Subcutaneous adipose tissue (tissue), 4 donors: ENCODE measurements at places on chromosomes 5 and 9. TPM values are rescaled to one million over a fixed set of nuclear protein-coding genes. Genes with fewer than 3 reads are reported as not detected.

The PLPP7 gene
- total RNA-seq, result 8.6 TPM

The C5orf58 gene
- total RNA-seq, result not detected

The BTNL8 gene
- 4.3 TPM for total RNA-seq

The F12 gene
- total RNA-seq, result 0.51 TPM

The ATP6V1G1 gene
- 132 TPM for total RNA-seq

The ZNF883 gene
- total RNA-seq, result not detected

The ENTPD2 gene
- total RNA-seq, result not detected

The INSL6 gene
- not detected for total RNA-seq

The GARIN3 gene
- total RNA-seq, result not detected

The IRX2 gene
- 3.5 TPM for total RNA-seq

The PAEP gene
- not detected for total RNA-seq

The MACROH2A1 gene
- total RNA-seq, result 207 TPM
